ENCODE measurements at places on chromosomes 2 and 18.

DNA sequence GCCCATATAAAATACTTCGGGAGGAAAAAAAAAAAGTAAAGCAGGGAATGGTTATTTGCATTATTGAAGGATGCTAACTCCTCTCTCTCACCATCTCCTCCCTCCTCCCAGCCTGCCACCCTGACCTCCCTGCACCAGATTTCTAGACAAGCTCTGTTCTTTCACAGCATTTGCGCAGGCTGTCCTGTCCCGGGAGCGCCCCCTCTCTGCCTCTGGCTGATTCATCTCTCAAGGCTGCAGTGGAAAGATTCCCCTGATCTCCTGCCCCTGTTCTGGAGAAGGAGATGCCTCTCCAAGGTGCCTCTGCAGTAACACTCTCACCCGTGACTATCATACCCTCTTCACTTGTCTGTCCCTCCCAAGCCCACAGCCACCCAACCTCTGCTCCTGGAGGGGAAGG is 38.5 kb downstream of the COL4A4 start:
- DNase-seq, result no peak

DNA sequence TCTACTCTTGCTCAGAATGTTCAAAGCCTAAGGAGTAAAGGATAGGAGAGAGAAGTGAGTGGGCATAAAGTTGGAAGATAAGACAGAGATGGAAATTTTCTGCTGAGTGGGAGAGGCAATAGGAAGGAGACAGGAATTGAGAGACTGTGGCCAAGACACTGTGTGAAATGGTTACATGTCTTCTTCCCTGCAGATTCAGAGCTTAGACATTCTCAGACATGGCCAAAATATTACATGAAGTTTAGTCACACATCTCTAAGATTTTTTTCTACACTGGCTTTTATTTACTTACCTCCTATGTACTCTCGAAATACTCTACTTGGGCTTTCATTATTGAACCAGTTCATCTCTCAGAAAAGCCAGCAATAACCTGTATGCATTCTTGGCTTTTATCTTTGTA is 363.0 kb upstream of the FANCL start:
- DNase-seq, result no peak

- DNase-seq, result no peak
These were observed 12.7 kb downstream of the FAM110C start for GRCh38 chr2:33620-34019.

- DNase-seq, result no peak
These were observed 3.5 kb downstream of the TMEM127 start for GRCh38 chr2:96262306-96262705.

DNA sequence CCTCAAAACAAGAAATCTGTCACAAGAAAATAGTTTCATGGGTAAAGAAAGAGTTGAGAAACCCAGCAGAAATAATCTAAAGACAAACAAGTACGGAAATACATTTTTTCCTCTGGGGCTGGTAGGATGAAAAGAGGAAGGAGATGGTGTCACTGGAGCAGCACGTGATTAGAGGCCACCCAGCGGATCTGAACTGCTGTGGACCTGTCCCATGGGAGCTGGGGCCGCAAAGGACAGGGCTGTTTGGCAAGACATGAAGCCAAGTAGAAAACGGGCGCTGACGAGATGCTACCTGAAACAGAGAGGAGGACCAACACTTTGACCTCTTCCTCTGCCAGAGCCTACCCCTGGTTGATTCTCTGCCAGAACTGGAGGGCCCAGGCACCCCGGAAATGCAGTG is 295.4 kb upstream of the ATP5MC3 start:
- DNase-seq, result no peak

GRCh38 chr18:77164763-77165485 is 32.3 kb upstream of the MBP start:
- no peak for DNase-seq

DNA sequence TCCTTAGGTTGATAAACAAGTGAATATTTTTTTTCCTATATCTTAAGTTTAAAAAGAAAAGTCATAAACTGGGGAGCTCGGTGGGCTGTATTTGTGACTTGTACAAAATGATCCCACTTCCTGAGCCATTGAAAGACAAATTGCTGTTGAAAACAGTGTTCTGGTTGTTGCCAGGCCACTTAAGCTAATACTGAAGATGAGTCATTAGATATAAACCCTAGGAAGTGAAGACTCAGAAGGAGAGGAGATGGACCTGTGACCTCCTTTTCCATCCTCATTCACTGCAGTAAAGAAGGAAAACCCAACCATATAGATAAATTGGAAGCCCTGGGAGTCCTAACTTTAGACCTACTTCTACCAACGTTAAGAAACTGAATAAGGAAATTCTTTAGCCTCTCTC is 46.2 kb upstream of the SERPINE2 start:
- DNase-seq, result no peak

- DNase-seq, result no peak
These were observed 277.3 kb upstream of the FN1 start for GRCh38 chr2:215712871-215713790.

GRCh38 chr2:189726271-189726670 is 36.3 kb downstream of the OSGEPL1 start:
- DNase-seq, result no peak

GRCh38 chr18:77321823-77322805 is 72.5 kb downstream of the GALR1 start:
- no peak for DNase-seq

DNA sequence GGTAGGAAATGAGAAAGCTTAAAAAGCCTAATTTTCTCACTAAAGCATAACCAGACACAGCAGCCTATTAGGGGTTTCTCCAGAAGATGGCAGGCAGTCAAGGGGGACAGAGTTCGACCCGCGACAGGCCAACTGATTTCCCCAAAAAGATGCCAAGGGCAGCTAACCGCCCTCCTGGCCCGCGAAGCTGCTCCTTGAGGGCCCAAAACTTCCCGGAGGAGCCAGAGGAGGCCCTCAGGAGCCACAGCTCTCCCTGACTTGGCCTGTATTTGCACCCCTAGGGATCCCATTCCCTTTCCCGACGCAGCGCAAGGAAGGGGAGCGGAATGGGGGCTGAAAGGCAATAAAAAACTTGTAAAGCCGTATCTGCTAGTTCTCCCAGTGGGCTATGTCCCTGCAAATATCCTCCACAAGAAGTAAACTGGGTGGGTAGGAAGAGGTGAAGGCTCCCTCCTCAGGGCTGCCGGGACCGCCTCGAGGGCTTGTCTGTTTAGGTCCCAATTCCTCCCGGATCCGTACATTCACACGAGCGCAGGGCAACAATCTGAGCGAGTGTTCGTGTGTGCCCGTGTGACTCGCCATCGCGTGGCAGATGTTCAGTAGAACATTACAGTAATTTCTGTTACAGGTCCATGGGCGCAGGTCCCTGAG is 756 bp upstream of the NAGK start:
- no peak for DNase-seq

GRCh38 chr18:61245276-61245675 is 88.0 kb upstream of the CDH20 start:
- DNase-seq, result no peak

DNA sequence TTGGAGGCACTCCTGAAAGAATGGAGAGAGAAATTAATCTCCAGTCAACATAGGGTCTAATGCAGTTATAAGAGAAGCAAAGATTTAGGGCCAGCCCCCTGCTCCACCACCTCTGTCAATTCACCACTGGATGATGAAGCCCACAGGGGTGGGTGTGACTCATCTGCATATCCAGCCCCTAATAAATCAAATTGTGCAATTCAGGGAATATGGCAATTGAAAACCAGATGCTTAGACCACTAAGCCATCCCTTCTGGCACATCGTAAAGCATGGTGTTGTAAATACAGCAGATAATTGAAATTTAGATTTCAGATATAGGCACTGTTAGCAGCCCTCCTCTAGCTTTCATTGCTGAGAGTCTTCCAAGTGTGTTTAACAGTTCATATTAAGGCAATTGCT is 541.4 kb downstream of the PARD3B start:
- DNase-seq, result no peak

- DNase-seq, result no peak
These were observed 24.2 kb downstream of the RHBDD1 start for GRCh38 chr2:226860087-226860486.

DNA sequence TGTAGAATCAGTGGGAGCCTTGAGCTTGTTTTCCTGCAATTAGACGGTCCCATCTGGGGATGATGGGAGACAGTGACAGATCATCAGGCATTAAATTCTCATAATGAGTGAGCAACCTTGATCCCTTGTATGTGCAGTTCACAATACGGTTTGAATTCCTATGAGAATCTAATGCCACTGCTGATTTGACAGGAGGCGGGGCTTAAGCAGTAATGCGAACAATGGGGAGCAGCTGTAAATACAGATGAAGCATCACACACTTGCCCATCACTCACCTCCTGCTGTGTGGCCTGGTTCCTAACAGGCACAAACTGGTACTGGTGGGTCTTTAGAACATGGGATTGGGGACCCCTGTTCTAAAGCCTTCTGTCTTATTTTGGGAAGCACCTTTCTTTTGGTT is 17.9 kb upstream of the NYAP2 start:
- DNase-seq, result no peak

DNA sequence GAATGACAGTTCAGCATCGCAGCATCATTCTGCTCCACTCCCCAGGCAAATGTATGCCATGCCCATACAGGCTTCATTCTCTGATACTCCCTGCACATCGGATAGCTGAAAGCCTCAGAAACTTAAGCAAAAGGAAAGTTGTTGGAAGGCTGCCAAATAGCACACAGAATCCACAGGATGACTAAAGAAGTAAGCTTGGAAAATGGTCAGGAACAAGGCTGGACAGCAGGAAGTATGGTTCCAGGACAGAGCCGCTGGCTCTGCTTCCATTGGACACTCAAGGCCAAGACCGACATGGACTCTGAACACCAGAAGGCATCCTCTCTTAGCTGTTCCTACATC is 256.5 kb downstream of the CDH20 start:
- DNase-seq, result no peak

DNA sequence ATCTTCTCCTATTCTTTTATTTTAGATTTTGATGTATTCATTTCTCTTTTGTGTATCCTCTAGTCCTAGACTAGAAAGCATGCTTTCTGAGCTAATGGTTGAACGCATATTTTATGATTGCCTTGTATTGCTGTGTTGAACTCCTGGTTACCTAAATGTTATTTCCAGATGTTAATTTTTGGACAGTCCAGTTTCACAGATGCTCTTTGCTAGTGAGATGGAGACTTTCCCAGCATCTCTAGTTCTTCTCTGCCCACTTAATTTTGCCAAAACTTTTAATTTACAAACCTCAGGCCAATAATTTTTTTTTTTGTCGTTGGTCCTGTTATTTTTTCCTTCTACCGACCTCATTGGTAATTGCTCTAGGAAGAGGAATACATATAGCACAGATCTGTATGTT is 153.2 kb downstream of the HAUS1 start:
- DNase-seq, result no peak

- no peak for DNase-seq
These were observed 112.4 kb downstream of the CYRIA start for GRCh38 chr2:16553226-16553625.

DNA sequence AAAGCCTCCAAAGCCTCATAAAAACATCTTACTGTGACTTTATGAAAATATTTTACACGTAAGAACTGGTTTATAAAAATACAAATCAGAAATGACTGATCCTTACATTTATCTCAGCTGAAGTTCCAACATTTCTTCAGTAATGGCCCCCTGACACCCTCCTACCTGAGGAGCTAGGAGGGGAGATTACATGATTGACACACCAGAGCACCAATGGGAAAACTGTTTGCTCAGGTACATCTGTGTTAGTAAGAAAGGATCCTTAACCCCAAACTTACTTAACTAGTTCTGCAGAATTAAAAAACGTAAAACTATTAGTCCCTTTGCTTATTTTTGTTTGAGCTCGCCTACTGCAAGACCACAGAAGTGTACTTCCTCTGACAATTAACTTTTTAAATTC is 27.0 kb downstream of the ENOSF1 start:
- DNase-seq, result no peak

DNA sequence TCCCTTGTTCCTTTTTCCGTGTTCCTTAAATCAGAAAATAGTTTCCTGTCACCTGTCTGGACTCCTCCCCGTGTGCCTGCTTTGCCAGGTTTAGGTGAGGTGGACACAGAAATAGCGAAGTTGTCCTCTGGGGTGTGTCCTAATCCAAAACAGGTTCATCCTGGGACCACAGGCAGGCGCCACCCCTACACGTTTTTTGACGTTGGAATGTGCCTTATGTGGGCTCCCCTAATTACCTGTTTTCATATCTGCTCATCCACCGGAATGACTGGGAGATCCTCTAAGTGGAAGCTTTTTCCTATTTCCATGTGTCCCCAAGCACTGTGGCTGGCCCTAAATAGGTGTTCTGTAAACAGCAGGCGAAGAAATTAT is 49.0 kb upstream of the PAIP2B start:
- no peak for DNase-seq

GRCh38 chr18:7638321-7638720 is 71.2 kb downstream of the PTPRM start:
- DNase-seq, result no peak

DNA sequence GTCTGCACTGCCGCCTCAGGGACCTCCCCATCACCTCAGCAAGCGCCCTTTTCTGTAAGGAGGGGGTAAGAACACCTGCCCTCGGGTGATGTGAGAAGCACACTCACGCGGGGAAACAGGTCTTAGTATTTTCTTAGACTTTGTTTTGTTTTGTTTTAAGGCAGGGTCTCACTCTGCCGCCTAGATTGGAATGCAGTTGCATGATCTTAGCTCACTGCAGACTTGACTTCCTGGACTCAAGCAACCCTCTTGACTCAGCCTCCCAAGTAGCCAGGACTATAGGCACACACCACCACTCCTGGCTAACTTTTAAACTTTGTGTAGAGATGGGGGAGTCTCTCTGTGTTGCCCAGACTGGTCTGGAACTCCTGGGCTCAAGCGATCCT is 37.1 kb downstream of the RAMP1 start:
- no peak for DNase-seq

- DNase-seq, result no peak
These were observed 37.9 kb downstream of the DARS1 start for GRCh38 chr2:135947483-135947882.

- DNase-seq, result no peak
These were observed 48.1 kb downstream of the RNF152 start for GRCh38 chr18:61844726-61845125.

- no peak for DNase-seq
These were observed 8.6 kb downstream of the CABLES1 start for GRCh38 chr18:23143815-23144261.

GRCh38 chr2:38776531-38776930 is 1.5 kb upstream of the GEMIN6 start:
- DNase-seq, result no peak

DNA sequence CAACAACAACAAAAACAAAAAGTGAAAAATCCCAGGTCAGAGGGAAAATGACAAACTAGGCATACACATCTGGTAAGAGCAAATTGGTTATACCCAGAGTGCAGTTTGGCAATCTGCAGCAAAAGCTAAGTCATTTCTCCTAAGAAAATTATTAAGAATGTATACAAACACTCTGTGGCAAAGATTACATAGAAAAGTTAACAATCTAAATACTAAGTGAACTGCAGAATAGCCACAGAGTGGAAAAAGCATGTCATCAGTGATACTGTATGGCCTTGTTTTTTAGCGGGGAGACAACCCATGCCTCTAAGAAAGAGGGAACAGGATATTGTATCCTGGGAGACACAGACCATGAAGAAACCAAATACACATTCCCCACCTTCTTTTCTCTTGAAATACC is 136.0 kb upstream of the ITGB6 start:
- DNase-seq, result no peak

- DNase-seq, result no peak
These were observed 472.6 kb upstream of the CELF4 start for GRCh38 chr18:38038242-38038641.
